ENCODE measurements at places on chromosomes 6 and 20.

DNA sequence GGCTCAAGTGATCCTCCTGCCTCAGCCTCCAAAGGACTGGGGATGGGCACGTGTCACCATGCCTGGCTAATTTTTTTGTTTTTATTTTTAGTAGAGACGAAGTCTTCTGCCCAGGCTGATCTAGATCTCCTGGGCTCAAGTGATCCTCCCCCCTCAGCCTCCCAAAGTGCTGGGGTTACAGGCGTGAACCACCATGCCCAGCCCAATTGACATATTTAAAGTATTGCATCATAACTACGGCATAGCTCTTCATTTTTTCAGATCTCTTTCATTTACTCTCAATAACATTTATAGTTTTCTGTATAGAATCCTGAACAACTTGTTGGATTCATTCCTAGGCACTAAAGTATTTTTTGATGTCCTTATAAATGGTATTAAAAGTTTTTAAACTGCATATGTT lies 13.0 kb downstream of the SERPINB1 start:
- no peak for DNase-seq

GRCh38 chr20:4261333-4262284 lies 246.3 kb upstream of the RNF24 start:
- no peak for DNase-seq

DNA sequence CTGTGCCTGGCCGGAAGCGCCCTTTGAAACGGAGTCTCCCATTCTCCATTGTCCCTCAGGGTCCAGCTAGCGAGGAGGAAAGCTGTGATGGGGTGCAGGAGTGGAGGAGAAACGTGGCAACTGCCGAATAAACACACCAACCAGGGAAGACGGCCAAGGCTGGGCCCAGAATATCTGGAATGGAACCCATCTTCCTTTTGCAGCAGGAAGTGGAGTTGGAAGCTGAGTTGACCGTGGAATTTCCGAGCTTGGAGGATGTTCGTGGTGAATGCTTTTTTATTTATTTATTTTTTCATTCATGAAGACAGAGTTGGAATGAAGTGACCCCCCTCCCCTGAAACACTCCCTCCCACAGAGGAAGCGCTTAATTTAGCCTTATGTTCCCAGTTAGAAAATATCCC lies 105.6 kb upstream of the RNF24 start:
- no peak for DNase-seq

GRCh38 chr6:64477391-64477790 lies 841.8 kb downstream of the PHF3 start:
- DNase-seq, result no peak

DNA sequence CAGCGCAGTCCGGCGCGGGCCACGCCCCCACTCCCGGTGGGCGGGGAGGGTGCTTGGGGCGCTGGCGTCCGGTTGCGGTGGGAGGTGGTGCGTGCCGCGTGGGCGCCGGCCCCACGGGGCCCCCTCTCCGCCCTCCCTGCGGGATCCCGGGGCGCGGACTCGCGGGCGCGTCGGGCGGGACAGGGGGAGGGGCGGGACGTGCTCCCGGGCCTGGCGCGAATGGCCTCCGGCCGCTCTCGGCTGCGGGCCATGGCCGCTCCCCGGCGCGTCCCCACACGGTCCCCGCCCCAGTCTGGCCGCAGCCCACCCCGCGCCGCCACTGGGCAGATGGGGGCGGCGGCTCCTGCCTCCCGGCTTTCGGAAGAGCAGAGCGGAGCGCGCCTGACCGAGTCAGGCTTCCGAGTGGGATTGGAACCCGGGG lies 771 bp upstream of the PPP1R3G start:
- no peak for DNase-seq

GRCh38 chr6:34126419-34126818 lies 19.5 kb downstream of the GRM4 start:
- DNase-seq, result no peak

- no peak for DNase-seq
Measured at GRCh38 chr6:35722121-35722761, 14.6 kb upstream of the ARMC12 start.

DNA sequence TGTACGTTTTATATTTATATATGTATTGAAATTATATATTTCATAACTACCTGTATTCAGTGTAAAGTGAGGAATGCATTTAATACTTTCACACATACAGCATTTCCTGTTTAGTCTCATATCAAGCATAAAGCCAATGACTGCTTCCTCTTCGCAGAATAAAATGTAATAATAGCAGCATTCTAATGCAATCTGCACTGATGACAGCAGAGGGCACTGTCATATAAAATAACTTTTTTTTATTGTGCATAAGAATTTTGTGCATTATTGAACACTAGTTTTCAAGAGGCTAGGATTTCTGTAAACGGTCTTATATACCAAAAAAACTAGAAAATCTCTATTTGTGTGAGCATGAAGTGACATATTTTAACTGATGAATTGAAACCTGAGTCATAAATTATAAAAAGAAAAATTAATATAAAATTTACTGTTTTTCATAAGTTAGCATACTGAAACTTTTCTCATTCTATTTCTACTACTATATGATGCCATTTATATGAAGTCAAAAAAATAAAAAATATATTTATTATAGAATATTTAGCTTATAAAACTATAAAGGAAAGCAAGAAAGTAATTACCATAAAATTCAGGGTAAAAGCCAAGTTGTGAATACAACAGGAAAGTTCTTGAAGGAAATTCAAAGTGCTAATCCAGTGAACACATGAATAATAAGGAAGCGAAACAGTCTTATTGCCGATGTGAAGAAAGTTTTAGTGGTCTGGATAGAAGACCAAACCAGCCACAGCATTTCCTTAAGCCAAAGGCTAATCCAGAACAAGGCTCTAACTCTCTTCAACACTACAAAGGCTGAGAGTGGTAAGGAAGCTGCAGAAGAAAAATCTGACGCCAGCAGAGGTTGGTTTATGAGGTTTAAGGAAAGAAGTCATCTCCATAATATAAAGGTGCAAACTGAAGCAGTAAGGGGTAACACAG lies 36.3 kb downstream of the RNF146 start:
- DNase-seq, result no peak

- DNase-seq, result no peak
Measured at GRCh38 chr6:44386364-44386928, 1.1 kb upstream of the CDC5L start.

GRCh38 chr6:19857703-19858102 lies 20.5 kb downstream of the ID4 start:
- no peak for DNase-seq

DNA sequence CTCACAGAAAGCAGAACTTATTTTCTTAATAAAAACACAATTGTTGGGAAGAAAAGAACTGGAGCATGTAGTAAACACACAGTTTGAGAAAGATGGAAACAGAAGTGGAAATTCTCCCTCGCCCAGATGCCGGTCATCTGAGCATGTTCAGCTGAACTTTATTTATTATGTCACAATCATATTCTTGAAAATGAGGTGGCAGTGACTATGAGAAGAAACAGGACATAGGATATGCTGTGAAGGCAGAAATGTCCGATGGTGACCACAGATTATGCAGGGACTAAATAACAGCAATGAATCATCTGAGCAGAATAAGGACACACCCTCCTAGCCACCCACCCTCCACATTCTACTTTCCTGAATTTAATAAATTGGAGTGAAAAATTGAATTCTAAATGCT lies 425.3 kb upstream of the NOX3 start:
- DNase-seq, result no peak

DNA sequence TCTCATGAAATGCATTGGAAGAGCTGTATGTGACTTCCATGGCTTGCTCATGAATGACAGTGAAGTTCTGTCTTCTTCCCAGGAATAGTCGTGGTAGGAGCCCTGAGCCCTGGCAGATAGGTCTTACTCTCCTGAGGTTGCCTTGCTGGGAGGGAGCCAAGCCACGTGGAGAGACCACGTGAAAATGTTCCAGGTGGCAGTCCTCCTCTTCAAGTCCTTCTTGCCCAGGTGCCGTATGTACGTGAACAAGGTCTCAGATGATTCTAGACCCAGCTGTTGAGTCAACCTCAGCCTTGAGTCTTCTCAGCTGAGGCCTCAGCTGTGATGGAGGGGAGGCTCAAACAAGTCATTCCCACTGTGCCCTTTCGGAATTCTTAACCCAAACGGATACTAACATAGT lies 192.4 kb upstream of the PRDM1 start:
- DNase-seq, result no peak

DNA sequence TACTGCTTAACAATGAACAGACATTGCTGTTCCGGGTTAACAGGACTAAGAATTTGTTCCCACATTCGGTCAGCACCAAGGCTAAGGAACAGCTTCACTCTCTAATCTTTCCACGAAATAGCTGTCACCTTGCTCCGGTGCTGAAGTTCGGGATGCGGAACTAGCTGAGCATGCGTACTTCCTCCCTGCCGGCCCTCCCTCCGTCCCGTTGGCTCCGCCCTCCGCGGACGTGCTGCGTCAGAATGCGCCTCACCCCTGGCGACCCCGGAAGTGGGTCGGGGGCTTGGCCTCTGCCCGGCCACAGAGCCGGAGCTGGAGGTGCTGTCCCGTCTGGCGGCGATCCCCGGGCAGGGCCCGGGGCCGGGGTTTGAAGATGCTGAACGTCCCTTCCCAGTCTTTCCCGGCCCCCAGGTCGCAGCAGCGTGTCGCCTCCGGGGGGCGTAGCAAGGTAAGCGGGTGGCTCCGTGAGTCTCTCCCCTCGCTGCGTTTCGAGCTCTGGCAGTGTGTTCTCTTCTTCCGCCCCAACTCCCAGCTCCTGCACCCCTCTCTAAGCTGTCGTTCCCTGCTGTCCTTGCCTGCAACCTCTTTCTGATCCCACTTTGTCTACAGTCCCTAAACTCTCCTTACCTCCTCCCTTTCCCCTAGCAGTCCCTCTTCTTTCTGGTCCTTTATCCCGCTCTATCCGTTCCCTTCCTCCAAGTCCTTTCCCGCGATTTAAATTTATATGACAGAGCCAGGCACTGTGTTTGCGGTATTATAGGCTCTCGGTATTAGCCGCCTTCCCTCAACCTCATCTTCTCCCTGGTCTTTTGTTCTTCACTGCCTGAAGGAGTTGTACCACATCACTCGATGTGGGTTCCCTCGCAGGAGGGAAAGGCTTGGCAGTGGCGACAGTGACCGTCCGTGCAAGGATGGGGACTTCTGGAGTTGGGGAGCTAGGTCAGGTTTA lies at the start of gene CYB5R4:
TSS of gene CYB5R4 (plus strand) at position 280 of the 949 bp plus-strand sequence. CDS start at position 374, 94 bp downstream.
- DNase-seq, result peak; percentile 95

DNA sequence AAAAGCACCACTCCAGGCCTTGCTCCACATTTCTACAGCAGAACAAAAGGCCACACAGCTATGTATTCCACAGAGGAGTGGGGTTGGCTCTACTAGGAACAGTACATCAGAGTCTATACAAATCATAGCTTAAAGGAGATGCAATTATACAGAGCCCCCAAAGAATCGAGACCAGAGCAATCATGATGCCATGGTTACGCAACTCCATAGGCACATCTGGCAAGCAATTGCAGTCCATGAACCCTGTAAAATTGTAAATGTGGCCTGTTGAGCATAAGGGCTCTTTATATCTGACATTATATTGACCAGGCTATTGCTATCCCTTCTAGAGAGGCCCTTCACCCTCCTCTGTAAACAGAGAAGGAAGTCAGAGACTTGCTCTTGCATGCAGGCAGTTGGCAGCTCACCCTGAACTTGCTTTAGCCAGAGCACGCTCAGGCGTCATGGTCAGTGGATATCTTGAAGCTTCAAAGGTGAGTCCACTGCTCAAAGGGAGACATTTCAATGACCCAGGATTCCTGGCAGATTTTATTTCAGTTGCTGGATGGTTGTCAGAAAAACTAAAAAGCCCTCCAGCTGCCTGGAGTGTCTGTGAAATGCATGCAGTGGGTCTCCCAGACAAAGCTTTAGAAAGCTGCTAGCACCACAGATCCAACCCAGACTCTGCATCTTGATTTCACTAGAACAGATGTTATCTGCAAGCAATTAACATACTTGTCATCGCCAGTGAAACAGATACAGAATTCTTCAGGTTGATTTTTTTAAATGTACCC lies 357.2 kb downstream of the CENPW start:
- DNase-seq, result no peak

DNA sequence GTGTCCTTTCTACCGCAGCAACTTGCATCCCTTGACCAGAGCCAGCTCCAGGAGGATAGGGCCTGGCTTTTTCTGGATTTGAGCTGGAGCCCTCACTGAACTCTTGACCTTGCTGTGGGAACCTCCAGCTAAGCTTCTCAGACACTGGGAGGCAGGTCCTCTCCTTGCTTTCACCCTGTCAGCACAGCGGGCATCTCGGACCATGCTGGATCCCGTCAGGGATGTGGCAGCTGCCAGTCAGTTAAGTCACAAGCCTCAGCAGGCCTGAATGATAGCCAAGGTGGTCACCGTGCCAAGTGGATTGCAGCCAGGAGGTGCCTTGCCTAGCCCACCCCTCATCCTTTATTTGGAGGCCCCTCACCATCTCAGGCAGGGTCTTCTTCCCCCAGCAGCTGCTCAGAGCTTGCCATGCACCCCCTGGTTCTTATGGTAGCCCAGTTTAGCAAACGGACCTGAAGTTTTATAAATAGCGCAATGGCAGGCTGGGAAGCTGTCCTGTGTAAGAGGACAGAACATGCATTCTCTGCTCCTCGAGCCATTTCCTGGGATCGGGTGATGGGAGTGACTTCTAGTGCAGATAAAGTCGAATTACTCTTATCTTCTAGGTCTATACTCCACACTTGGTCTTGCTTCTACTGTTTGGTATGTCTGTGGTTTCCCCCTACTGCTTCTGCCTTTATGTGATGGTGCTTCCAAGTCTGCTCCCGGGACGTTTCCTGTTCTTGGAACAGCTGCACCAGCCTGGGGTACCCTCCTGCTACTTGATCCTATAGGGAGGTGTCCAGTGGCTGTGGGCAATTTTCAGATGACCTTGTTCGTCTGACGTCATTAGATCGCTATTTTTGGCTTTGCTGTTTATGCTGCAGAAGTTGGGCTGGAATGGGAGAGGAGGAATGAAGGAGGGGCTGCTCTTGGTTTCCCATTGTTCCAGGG lies 7.1 kb upstream of the MYLK2 start:
- DNase-seq, result no peak

GRCh38 chr20:17665756-17666155 lies 16.3 kb downstream of the RRBP1 start:
- DNase-seq, result no peak

GRCh38 chr20:44032583-44033331 lies 118.1 kb downstream of the TOX2 start:
- DNase-seq, result peak; percentile 39

GRCh38 chr6:139533171-139533570 lies 158.7 kb upstream of the CITED2 start:
- DNase-seq, result no peak

DNA sequence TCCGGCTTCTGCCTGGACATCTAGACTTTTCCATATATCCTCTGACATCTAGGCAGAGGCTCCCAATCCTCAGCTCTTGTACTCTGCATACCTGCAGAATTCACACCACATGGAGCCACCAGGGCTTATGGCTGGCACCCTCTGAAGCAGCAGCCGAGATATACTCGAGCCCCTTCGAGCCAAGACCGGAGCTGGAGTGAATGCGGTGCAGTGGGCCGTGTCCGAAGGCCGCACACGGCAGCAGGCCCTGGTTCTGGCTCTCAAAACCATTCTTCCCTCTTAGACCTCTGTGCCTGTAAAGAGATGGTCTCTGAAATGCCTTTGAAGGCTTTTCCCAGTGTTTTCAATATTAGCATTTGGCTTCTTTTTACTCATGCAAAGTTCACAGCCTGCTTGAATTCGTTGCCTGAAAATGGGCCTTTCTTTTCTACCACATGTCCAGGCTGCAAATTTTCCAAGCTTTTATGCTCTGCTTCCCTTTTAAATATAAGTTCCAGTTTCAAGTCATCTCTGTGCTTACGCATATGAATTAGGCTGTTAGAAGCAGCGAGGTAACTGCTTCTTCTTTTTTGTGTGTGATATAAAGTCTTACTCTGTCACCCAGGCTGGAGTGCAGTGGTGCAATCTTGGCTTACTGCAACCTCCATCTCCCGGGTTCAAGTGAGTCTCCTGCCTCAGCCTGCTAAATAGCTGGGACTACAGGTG lies 3.8 kb upstream of the SIRPB1 start:
- no peak for DNase-seq

GRCh38 chr6:156977527-156978291 lies 200.5 kb downstream of the ARID1B start:
- DNase-seq, result no peak

Data from type B pancreatic cell (in vitro differentiated cells).